ENCODE measurements at places on chromosomes 6 and 20.
A peak's percentile ranks its signal among the peaks of the same experiment; 100 is the strongest.

DNA sequence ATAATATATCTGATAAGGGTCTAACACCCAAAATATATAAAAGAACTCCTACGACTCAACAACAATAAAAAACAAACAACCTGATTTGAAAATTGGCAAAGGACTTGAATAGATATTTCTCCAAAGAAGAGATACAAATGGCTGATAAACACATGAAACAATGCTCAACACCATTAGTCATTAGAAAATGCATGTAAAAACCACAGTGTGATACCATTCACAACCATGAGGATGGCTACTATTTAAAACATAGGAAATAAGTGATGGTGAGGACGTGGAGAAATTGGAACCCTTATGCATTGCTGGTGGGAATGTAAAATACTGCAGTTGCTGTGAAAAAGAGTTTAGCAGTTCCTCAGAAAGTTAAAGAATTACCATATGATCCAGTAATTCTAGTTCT, 41.4 kb downstream of the PTGIS start:
- no peak for DNase-seq

- DNase-seq = no peak
Observed at GRCh38 chr20:63351326-63351700, 9.8 kb downstream of the CHRNA4 start.

DNA sequence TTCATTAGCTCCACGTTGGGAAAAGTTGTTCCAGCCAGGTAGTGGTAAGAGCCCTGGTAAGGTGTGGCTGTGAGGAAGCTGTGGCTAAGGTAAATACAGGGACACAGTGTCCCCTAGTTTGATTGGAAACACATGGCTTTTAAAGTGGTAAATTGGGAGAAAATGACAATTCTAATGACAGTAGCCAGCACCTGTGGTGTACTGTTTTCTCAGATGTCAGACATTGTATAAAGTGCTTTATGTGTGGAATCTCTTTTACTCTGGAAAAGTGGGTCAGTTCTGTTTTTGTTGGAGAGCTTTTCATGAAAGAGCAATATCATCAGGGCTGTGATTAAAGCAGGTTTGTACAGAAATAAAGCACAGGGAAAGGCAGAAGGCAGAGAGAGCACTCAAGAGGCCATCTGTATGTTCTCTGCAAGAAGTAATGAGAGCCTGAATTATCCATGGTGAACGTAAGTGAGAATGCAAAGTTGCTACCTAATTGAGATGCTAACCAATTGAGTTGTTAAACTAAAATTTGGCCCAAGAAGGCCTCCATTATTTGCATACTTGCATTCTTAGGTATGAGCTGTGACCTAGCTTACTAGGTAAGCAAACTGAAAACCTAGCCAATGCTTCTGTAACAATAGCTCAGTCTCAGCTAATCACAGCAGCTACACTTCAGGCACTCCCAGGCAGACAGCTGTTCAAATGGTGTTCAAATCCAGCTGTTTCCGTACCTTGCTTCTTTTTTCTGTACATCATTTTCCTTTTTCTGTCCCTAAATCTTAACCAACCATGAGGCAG, 28.2 kb downstream of the MRAP2 start:
- DNase-seq = no peak

DNA sequence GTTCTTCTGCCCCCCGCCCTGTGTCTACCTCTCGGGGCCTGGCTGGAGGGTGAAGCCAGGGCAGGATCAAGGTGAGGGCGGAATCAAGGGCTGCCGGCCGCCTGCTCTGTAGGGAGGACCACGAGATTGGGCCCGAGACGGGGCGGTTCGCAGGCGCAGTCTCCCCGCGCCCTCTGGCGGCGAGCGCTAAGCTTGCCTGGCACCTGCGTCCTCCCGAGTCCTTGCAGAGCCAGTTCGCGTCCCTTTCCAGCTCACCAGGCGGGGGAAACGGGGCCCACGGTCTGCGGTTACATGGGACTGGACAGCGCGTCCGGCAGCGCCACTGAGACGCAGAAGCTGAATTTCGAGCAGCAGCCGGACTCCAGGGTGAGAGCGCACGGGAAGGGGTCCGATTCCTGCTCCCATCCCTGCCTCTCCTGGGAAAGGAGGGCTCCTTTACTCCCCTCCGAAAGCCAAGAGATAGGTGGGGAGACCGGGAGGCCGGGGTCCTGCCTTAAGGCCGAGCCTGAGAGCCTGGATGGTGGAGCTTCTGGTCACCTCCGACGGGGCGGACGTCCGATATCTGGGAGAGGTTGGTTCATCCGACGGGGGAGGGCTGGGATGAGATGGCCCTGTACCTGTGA, 3.6 kb upstream of the MATN4 start:
- peak; percentile 55 for DNase-seq

DNA sequence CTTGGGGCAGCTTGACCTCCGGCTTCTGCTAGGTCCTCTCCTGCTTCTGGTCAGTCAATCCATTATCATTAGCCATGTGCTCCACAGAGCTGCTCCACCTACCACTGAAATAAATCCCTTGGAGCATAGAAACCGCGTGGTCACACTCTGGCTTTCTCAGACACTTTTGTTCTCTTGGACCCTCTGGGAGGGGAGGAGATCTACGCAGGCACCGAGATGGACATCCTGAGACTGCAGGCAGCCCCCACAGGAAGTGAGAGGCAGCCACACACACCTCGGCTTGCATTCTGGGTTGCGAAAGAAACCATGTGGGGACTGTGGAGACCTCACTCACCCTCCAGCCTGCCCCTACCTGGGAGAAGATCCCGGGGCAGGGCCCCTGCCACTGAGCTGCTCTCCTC, 79.5 kb downstream of the FYN start:
- peak; percentile 66 for DNase-seq

DNA sequence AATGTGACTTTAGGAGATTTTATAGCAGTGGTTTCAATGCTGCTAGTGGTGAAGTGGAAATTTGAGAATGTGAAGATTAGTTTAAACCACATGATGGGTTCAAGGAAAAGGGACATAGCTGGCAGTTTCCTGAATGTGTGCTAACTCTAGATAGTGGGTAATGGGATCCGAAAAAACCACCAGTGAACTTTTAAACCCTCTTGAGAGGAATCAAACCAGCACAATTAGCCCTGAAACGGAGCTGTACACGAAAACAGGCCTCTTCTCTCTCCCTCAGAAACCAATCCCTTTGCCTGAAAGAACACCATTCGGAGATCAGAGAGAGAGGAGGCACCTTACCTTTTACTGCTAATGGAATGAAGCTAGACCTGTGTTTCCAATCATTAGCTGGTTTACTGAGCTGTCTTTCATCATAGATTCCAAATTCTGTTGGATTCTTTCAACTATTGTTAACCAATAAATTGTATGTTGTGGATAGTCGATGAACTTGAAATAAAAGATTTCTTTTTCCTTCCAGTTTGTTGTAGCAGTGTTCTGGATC, 103.9 kb downstream of the AIG1 start:
- DNase-seq = no peak

DNA sequence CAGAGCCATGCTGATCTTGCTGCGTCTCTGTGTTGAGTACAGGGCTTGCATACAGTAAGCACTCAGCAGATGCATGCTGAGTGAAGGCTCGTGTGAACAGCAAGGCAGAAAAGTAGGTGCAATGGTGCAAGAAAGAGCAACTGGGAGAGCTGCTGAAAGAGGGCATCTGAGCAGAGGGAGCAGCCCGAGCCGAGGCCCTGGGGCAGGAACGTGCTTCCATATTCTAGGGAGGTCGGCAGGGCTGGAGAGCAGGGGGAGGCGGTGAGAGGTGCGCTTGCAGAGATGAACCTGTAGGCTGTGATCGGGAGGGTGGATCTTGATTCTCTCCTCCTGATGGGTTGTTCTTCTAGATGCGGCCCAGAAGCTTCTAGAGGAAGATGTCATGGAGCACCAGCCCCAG, 26.4 kb upstream of the STX16 start:
- DNase-seq = no peak

- DNase-seq = no peak
Observed at GRCh38 chr20:12640251-12640650, 368.5 kb upstream of the SPTLC3 start.

DNA sequence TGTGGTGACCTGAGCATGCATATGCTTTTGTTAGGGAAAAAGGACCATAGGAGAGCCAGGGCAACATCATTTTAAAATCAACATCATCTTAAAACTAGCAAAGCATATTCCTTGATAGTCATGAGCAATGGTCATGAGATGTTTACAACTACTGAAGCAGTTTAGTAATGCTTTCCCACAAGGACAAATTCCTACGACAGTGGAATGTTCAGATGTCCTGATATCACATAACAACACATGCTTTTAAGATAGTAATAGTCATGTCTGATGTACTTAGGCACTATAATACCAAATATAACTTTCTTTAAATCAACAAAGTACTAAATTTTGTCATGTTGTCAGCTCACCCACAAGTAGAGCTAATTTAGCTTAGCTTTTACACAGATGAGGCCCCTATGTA, 370.3 kb downstream of the HTR1B start:
- DNase-seq = no peak

DNA sequence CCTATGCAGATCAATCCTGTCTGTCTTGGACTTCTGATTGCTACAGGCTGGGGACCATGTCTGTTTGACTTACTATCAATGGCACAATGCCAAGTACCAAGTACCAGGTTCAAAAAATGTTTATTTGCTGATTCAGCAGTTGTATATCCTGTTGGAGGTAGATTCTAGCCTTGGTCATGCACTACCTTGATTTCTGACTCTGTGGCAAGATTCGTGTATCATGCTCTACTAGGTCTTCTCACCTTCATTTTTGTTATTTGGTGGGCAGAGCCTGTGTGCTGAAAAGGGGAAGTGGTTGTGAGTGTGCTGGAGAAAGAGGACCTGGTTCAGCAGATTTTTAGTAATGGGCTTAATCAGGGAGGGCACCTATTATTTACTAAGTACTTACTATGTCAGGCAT, 192.4 kb upstream of the MYLIP start:
- DNase-seq = peak; percentile 35

GRCh38 chr6:109434456-109434855, 6.0 kb downstream of the PPIL6 start:
- no peak for DNase-seq

DNA sequence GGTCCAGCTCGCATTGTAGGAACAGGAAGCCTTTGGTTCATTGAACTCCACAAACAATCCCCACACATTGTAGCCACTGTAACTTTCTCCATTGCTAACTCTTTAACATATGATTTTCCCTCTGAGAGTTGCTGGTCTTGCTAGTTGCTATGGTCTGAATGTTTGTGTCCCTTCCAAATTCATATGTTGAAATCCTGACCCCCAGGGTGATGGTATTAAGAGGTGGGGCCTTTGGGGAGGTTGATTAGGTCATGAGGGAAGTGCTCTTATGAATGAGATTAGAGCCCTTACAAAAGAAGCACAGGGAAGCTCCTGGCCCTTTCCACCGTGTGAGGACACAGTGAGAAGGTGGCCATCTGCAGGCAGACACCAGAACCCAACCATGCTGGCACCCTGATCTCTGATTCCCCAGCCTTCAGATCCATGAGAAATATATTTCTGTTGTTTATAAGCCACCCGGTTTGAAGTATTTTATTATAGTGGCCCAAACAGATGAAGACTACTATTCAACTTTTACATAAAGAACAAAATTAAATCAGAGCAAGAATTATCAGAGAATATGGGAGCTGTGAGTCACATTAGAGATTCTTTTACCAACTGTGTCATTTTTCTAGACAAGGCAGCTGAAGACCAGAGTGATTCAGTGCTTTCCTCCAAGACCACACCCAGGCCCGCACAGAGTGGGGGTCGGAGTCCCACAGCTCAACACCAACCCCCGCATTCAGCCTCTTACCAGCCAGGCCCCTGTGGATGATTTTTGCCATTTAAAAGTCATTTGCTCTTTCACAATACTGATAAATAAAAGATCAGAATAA, 143.0 kb downstream of the SAMD5 start:
- DNase-seq = no peak

- peak; percentile 47 for DNase-seq
Observed at GRCh38 chr6:24743265-24743943, 24.4 kb upstream of the C6orf62 start.
